SW480 (cell line): ENCODE measurements at places on chromosomes 16 and 17.

GRCh38 chr16:87048038-87048729, 269.0 kb downstream of the C16orf95 start:
- no peak for DNase-seq

DNA sequence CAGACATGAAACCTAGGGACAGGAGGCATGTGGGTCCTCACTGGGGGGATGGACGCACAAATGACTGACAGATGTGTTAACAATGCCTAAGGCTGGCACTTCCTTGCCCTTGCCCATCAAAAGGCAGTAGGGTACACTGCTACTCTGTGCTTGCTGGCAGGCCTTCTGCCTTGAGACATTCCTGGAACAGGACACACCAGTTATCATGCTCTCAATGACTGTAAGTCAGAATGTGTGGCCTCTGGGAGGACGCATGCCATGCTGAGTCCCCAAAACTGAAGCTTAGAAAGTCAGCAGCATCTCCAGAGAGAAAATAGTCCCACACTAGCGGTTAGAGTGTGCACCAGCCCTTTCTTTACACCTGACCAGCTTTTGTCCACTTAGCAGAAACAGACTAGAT, 16.1 kb upstream of the SREBF1 start:
- DNase-seq, result no peak

DNA sequence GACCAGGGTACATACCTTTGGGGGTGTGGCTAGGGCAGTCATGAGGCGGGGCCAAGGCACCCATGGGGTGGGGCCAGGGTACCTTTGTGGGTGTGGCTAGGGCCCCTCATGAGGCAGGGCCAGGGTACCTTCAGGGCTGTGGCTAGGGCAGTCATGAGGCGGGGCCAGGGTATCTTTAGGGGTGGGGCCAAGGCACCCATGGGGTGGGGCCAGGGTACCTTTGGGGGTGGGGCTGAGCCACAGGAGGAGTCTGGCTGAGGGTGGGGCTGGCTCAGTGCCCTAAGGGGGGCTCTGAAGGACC, 3.5 kb downstream of the GNG13 start:
- peak; percentile 39 for DNase-seq

- peak; percentile 39 for DNase-seq
Observed at GRCh38 chr17:82424001-82424862, 5.8 kb upstream of the OGFOD3 start.

- no peak for DNase-seq
Observed at GRCh38 chr17:75459246-75459589, 2.8 kb downstream of the TMEM94 start.

DNA sequence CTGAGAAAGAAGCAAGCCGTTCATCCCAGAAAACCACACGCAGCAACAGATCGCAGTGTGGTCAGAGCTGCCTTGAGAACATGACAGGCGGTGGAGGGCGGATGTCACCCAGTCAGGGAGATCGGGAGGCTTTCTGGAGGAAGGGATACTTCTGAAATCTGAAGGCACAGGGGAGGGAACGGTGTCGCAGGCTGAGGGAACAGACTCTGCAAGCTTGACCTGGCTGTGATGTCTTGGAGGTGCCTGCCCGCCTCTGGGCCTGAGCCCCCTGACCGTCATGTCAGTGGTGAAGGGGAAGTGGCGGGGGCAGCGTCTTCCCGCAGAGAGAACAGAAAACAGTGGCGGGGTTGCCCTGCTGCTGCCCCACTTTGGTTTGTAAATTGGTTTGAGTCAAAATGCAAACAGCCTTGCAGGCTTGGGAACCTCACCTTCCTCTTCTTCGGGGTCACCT, 8.1 kb upstream of the ATP2A3 start:
- DNase-seq, result no peak

GRCh38 chr17:73121506-73121905, 29.0 kb upstream of the SLC39A11 start:
- no peak for DNase-seq
